ENCODE measurements at places on chromosomes 3 and 15.

- no peak for DNase-seq
Observed at GRCh38 chr3:171164067-171164465, 137.5 kb upstream of the SLC2A2 start.

- DNase-seq, result no peak
Observed at GRCh38 chr3:32146746-32147211, 40.4 kb downstream of the GPD1L start.

DNA sequence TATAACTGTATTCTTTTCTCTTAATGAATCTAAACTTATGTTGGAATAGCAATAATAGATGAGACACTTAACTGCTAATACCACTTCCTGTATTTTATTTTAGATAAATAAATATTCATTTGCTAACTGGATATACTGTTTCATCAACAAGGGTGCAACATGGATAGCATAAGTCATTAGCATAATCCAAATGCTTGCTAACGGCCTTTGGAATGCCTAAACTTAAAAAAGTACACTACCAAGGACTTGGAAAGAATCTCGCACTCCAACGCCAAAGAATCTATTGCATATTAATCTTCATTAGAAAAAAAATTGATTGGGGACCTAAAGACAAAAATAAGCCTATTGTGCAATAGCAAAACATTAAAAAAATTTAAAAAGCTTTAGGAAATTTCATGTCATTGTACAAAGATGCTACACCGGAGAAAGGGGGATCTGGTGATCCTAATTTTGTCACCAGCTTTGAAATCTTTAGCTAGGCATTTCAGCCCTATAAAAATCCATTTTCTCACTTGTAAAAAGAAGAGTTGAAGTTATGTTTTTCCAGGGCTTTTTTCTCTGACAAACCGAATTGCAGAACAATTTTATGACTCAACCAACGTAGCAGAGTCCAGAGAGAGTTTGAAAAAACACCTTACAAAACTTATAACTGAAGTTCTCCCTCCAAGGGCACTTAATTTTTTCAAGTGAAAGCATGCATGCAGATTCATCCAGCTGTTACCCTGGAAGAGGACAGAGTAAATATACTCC, 4.1 kb downstream of the VGLL3 start:
- DNase-seq, result no peak

DNA sequence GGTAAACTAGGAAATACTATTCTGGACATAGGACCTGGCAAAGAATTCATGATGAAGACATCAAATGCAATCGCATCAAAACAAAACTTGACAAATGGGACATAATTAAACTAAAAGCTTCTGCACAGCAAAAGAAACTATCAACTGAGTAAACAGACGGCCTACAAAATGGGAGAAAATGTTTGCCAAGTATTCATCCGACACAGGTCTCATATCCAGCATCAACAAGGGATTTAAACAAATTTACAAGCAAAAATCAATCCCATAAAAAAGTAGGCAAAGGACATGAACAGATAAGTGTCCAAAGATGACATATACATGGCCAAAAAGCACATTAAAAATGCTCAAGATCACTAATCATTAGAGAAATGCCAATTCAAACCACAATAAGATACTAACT, 1088.9 kb downstream of the NAALADL2 start:
- no peak for DNase-seq

DNA sequence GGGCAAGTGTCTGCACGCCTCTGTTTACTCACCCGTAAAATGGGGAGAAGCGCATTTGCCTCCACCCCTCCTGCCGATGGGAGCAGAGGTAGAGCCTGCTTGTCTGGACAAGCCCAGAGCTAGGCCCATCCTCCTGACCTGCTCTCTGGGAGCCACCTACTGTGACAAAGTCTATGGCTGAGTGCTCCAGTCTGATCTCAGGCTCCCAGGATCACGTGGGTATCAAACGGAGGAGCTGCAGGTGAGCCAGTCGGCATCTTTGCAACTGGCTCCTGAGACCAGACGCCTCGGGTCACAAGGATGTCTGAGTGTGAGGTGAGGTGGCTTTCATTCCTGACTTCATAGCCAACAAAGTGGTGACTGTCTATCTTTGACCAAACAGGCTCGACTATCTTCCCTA, 2.1 kb upstream of the ALDH1A3 start:
- DNase-seq, result no peak

DNA sequence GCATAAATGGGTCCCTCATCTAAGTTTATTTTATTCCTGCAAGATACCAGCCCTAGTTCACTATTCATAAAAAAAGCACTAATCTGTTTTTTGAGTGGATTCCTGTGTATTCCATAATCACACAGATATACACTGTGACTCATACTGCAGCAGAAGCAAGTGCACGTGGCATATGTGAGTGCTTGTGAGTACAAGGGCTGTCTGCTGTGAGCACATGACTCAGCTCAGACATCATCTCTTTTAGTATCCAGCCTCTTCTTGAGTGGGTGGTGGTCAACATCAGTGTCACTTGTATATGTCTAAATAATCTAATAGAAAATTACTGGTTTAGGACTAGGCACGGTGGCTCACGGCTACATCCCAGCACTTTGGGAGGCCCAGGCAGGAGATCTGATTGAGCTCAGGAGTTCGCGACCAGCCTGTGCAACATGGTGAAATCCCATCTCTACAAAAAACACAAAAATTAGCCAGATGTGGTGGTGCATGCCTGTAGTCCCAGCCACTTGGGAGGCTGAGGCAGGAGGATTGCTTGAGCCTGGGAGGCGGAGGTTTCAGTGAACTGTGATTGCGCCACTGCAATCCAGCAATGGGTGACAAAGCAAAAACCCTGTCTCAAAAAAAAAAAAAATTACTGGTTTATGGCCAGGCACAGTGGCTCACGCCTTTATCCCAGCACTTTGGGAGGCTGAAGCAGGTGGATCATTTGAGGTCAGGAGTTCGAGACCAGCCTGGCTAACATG, 49.8 kb downstream of the NIPA2 start:
- no peak for DNase-seq

DNA sequence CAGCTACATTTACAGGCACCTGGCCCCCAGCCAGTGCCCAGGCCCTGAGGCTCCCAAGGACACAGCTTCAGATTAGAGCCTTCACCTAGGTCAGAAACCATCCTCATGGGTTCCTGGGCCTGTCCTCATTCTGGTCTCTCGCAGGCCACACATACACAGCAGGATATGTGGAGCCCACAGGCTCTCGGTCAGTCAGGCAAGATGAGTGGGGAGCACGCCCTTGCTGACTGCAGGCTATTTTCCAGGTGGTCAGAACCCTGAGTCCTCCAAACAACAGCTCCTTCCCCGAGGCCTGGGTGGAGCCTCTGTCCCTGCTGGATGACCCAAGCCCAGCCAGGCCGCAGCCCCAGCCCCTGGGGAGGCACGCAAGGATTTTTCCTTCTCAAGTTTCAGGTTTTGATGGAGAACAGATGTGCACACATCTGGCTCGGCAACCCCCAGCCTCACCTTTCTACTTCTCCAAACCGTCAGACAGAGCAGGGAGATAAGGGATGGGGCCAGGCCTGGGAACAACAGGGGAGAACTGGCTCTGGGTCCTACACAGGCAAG, 1.6 kb downstream of the STRA6 start:
- DNase-seq, result no peak

- DNase-seq, result no peak
Observed at GRCh38 chr3:120258009-120258408, 27.0 kb downstream of the GPR156 start.

- no peak for DNase-seq
Observed at GRCh38 chr3:111749171-111750170, 109.6 kb upstream of the PHLDB2 start.

DNA sequence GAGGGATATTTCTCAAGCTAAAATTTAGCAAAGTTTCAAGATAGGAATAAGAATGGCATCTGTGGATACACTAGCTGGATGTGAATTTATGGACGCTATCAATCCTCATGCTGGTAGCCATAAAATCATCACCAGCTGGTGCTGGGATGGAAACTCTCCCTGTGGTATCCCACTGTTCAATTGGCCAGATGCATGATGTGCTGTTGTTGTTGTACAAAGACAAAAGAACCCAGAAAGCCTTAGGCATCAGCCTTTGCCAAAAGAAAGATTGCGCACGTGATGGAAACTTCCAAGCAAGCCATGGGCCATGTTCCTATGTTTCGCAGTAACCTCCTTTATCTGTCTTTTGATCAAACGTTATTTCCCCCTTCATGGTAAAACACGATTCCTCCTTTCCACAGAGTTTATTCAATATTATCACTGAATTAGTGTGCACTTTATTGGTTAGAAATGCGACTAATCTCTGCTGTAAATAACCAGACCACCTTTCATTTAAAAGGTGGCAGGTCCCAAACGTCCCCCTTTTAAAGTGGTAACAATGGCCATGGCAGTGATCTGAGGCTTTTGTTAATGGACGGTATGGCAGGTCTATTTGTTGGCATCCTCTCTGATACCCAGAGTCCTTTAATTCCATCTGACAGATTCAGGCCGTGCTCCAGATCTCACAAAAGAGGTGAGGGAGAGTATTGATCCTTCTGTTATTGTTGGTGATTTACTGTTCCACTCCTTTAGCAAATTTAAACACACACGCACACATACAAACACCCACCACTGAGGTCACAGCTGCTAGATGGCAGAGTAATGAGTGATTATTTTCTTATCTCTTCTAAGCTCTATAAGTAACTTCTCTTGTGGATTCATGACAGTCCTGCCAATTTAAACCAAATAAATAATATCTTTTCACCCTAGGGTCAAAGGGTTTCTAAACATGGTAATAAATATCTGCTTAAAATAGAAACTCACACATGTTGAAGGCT, 291.2 kb upstream of the KCNMB2 start:
- DNase-seq, result no peak

DNA sequence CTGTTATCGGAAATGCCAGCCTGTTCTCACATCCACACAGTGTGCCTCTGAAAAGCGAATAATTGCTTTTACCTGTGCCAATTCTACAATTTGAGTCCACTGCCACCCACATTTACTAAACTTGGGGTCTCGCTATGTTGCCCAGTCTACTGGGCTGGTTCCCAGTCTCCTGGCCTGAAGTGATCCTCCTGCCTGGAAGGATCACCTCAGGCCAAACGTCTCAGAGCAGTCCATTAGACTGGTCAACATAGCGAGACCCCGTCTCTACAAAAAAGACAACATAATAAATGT, 827 bp upstream of the INO80 start:
- DNase-seq, result no peak

GRCh38 chr15:71170163-71170562, 54.9 kb downstream of the THSD4 start:
- no peak for DNase-seq

GRCh38 chr3:144875211-144875610, 903.6 kb downstream of the DIPK2A start:
- no peak for DNase-seq

DNA sequence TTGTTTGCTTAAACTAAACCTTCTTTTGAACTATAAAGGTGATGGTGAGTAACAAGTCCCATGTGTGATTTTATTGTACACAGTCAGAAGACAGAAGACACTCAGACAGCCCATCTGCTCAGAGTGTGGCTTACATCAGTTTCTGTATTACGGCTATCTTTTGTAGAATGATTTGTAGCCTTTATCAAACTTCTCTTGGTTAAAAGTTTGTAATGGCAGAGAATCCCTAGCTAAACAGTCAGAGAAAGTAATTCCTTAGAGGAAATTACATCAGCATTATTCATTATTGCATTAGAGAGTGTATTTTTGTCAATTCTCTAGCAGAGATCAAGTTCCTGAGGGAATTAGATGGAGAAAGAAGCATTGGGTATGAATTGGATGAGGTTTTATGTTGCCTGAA, 500.8 kb downstream of the CNTN4 start:
- no peak for DNase-seq

GRCh38 chr3:98772022-98772421, 8.9 kb downstream of the ST3GAL6 start:
- DNase-seq, result no peak

GRCh38 chr15:57600197-57600596, 8.5 kb downstream of the MYZAP start:
- DNase-seq, result no peak

- no peak for DNase-seq
Observed at GRCh38 chr3:22101351-22101750, 350.3 kb upstream of the ZNF385D start.

DNA sequence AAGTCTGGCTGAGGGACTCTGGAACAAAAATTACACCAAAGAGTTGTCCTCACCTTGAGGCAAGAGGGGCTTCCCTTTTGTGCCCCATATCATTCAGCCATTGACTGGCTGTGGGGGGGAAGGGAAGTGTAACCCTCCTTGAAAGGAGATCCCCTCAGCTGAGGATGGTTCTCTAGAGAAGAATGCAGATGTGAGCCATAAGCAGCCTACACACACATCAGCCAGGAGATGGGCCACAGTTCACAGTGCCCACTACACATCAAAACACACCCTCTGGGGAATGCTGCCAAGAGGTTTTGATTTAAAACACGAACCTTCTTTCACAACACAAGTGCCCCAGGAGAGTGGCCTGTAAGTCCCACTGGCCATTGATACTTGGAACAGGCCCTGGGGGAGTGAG, 231.2 kb upstream of the CTDSPL start:
- DNase-seq, result no peak

DNA sequence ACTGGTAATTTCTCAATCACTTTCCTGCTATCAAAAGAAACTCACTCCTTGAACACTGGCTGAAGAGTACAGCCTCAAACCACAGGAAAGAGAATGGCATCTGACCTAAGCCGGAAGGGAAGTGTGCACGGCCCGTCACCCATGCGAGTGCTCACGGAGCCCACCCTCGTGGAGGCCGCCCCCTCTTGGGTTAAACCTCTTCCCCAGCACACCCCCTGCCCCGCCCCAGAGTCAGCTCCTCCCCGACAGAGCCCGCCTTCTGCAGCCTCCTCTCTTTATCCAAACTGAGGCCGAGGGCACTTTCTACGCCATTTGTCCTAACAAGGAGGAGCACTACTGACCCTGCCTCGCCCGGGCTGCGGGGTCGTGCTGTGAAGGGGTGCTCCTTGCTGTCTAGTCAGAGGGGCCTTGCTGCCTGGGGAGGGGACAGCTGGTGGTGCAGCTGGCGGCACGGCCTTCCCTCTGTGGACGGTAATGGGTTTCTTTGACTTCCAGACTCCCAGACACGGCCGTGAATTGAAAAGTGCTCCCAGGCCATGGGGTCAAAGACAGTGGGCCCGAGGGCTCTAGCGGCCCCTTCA, 137.7 kb downstream of the NSMCE3 start:
- DNase-seq, result no peak

DNA sequence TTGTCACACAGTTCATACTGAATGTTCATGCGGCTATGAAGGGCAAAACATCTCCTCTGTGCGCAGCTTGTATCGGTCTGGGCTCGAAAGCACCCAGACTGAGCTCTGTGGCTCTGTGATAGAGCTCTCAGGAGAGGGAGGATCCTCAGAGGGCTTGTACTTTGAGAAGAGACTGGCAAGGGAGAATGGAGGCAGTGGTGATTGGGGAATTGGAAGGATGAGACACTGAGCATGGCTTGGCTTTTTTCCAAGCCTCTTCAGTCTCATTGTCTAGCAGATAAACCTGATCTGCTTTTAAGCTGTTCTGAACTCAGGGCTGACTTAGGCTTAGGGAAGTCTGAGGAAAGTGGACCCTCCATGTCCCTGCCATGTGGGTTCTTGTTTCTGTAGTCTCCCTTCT, 43.0 kb downstream of the RAD54L2 start:
- no peak for DNase-seq

- DNase-seq, result no peak
Observed at GRCh38 chr3:5298453-5298852, 110.9 kb downstream of the EDEM1 start.

- no peak for DNase-seq
Observed at GRCh38 chr15:43915631-43916325, 89.0 kb downstream of the WDR76 start.

GRCh38 chr3:15420871-15421270, 6.5 kb downstream of the METTL6 start:
- DNase-seq, result no peak

All from stimulated activated CD8-positive, alpha-beta memory T cell treated with anti-CD3 and anti-CD28 coated beads, Interleukin-4, amount 100 ng/mL, for 4 hours (primary cell).